Natural killer cell treated with Interleukin-12 subunit alpha and Interleukin-12 subunit beta and Interleukin-15 and Interleukin-18, amount 100 ng/mL, for 72 hours (primary cell): ENCODE measurements at places on chromosomes 2 and 18.
A peak's percentile ranks its signal among the peaks of the same experiment; 100 is the strongest.

DNA sequence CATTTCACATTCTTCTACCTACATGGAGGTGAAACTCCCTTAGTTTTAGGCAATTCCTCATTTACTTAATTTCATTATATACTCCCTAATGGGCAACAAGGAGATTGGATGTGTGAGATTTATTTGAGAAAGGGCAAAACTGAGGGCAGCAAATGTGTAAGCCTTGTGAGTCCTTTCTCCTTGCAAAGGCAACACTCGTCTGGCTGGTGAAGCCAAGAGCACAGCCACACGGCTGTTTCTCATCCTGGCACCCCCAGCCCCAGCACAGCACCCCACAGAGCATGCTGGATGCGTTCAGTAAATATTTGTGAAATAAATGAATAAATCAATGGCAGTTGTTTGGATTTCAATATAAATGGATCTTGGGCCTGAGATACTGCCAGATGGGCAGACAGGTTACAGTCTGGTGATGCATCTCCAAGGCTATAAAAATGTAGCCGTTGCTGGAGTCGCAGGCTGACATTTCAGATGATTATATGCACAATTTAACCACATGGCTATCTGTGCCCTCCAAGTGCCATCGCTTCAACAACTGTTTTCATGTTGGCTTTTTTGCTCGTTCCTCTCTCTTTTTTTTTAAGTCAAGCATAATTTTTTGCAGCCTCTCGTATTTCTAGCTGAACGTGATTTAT is 154.1 kb upstream of the REV1 start:
- no peak for DNase-seq

- DNase-seq, result peak; percentile 69
Observed at GRCh38 chr2:204177977-204178522, 241.5 kb downstream of the ICOS start.

DNA sequence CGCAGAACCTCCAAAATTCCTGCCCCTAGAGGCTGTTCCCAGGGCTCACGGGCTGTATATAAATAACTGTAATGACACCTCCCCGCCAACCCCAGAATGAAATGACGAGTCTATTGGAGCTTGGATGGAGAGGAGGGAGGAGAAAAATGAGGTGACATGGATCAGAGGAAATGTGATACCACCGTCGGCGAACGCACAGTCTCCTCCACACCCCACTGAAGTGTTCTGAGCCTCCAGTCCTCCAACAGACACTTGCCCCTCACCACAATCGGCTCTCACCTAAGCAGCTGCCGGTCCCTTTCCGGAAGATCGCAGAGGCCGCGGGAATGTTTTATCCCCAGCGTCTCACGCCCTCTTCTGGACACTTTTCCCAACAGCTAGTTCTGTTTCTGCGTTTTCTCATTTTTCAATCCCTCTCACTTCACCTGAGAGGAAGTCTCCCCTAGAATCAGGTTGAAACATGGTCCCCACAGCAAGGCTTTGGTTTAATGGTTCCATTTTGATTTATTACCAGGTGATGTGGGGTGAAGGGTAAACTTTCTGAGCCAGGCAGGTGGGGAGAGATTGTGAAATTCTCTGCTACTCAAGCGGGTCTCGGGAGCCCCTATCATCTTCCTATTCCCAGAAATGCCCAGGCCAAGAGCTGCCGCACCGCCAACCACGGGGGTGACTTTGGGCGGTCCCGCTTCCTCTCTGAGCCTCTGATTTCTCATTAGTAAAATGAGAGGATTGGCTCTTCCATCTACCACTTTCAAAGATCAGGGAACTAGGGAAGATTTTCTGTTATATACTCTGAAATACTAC is 9.1 kb upstream of the MYO5B start:
- DNase-seq, result no peak

GRCh38 chr2:598058-598802 is 79.0 kb downstream of the TMEM18 start:
- DNase-seq, result no peak

GRCh38 chr18:37425222-37425621 is 140.4 kb downstream of the CELF4 start:
- no peak for DNase-seq

DNA sequence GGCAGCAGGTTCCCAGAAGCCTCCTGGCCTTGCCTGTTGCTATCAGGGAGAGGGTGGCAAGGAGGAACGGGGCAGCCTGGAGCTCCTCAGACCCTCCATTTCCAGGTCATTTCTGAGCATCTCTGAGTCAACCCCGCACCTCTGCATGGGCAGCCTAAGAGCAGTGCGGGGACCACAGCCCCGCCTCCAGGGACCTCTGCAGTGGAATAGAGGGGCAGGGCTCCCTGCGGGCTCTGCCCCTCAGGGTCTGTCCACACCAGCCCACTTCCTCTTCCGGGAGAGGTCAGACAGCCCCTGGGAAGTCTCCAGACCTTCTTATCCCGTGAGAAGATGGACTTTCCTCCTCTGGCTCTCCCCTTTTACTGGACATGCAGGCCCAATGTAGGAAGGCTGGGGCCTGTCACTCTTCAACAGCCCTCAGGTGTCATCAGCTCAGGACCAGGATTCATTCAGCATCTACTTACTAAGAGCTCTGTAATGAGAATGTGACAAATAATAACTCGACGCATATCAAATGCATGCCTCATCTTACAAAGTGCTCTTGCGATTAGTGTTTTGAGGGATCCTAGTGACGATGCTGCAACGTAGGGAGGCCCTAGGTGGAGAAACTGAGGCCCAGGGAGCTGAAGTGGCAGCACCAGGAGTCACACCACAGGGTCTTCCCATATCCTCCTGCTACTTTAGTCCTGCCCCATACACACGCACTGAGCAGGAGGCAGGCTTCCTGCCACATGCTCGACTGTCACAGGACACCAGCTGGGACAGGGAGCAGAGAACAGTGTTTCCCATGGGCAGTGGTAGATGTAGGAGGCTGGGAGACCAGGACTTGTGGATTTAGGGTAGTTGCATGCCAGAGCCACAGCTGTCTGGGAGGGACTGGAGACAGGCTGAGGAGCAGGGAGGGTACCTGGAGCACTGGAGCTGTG is 28.0 kb downstream of the SH2D6 start:
- no peak for DNase-seq

DNA sequence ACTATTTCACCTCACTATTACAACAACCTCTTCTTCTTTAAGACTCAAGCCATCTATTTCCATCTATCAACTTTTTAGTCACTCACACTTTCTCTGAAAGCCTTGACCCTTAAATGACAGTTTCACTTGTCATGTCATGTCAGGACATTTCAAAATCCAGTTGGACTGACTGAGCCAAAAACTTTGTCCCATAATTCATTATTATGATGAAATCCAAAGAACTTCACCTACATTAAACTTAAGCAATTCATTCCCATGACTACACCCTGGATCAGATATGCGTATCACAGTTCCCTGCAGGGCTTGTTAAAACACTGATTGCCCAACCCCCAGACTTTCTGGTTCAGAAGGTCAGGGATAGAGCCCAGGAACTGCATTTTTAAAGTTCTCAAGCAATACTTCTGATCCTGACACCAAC is 26.5 kb downstream of the LDAH start:
- DNase-seq, result no peak

- DNase-seq, result no peak
Observed at GRCh38 chr2:100011272-100011731, 131.1 kb downstream of the AFF3 start.

GRCh38 chr2:30984148-30984547 is 154.1 kb downstream of the GALNT14 start:
- no peak for DNase-seq

DNA sequence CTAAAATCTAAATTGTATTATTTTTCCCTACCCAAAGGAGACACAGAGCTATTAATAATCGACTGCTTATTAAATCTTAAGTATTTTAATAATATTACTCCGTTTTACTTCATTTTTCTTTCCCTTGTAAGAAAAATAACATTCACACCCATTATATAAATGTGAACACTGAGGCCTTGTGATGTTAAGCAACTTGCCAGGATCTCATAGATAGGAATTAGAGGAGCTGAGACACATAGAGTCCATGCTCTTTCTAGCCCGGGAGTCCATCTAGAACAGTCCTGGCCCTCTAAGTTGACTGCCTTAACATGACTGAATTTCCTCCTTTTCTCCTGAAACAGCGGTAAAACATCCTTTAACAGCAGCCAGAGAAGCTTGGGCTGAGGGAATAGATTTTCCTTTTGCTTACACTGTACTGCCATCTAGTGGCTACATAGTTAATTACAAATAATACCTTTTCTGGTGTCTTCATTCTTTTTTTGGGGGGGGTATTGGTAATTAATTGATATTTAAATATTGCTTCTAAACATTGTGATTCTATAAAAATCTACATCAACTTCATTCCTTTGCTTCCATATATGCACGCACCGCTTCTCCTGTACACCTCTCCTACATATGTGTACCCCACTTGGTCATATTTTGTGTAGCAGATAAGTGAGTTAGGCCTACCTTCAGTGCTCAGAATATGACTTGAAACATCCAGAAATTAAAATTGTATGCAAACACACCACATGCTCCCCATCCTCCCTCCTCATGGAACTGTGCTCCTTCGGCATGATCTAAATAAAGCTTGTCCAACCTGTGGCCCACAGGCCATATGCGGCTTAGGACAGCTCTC is 125.8 kb upstream of the HNMT start:
- no peak for DNase-seq

GRCh38 chr2:107634172-107634571 is 192.5 kb upstream of the RGPD4 start:
- no peak for DNase-seq

DNA sequence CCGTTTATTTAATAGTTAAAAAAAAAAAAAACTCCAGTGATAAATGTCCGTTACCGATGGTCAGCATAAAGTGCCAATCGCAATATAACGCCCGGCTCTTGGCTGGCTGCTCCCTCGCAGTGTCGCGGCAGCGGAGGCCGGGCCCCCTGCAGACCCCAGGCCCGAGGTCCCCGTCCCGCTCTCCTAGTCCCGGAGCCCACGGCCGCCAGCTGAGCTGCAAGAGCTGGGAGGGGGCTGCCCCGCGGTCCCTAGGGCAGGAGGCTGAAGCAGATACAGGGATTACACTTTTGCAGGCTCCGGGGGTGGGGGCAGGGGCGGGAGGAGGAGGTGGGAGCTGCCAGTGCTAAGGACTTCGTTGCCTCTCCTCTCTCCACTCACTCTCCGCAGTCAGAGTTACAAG is 6.9 kb downstream of the OSR1 start:
- DNase-seq, result no peak

GRCh38 chr2:14492920-14493503 is 139.5 kb upstream of the LRATD1 start:
- no peak for DNase-seq

DNA sequence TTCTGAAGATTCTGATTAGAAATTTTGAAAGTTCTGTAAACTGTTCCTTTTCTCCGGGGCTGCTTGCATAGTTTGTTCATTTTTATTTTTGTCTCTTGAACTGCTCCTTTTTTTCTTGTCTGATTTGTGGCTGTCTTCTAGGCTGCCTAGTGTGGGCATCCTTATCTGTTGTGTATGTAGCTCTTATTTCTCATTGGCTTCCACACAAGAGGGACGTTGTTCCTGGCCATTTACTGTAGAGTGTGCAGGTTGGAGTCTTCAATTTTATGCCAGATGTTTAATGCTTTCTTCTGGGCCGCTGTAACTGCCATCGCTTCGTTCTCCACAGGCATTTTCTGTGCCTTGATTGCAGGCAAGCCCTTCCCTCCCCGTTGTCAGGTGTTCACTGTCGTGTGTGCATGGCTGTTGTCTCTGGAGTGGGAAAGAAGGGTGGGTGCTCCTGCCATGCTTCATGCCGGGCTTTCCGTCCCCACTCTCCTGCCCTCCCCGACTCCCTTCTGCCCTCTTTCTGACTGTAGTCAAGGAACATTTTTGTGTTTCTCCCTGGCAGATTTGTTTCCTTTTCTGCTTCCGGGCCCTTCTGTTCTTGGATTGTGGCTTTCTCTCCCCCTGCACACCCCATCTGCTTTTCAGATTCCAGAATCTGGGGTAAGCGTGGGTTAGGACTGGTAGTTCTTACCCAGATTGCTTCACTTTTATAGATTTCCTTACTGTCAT is 15.5 kb downstream of the CEP192 start:
- no peak for DNase-seq

- no peak for DNase-seq
Observed at GRCh38 chr2:186887107-186888090, 38.4 kb upstream of the ZSWIM2 start.

DNA sequence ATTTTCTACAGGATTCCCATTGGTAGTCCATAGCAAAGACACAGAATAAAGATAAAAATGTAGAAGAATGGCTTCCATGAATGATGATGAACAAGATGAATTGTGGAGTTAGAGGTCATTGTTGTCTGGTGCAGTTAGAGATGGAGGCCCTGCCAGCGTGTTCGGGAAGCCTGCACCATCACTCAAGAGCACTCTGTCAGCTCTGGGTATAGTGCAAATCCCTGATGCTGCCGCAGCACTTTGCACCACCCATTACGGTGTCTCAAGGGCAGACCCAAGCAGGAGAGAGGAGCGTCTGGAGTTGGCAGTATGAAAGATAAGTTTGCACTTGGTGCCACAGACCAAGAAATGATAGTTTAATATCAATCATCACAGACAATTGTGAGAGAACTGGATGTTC is 181.6 kb upstream of the CHST9 start:
- DNase-seq, result no peak

GRCh38 chr2:54644236-54644635 is 79.2 kb upstream of the EML6 start:
- no peak for DNase-seq

GRCh38 chr2:73685764-73686438 is 43.7 kb upstream of the NAT8 start:
- no peak for DNase-seq

DNA sequence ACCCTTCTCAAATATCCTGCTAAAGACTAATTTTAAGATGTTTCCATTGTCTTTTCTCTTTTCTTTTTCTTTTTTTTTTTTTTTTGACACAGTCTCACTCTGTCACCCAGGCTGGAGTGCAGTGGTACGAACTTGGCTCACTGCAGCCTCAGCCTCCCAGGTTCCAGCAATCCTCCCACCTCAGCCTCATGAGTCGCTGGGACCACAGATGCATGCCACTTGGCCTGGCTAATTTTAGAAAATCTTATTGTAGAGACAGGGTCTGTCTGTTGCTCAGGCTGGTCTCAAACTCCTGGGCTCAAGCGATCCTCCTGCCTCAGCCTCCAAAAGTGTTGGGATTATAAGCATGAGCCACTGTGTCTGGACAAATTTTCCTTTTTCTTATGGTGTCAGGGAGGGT is 167.5 kb downstream of the MCFD2 start:
- no peak for DNase-seq

- no peak for DNase-seq
Observed at GRCh38 chr2:203732953-203733510, 26.6 kb downstream of the CD28 start.
